ENCODE measurements at places on chromosomes 1 and 21.

- no peak for DNase-seq
Measured at GRCh38 chr1:54583307-54583686, 35.3 kb downstream of the ACOT11 start.

DNA sequence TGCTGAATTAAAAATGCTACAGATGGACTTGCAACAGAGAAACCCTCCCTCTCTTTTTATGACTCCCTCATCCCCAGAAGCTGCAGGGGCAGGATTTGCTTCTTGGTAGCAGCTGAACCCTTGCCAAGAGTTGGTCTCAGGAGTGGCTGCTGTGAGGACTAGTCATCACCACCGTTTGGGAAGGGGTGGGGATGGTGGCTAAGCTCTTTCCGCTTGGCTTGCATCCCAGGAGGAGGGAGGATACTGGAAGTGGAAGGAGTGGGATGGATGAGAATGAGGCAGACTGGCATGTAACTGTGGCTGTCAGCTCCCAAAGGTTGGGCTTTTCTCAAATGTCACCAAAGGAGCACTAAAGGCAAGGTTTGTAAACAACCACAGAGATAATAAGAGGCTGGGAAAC is 50.8 kb upstream of the COL24A1 start:
- DNase-seq = no peak

- no peak for DNase-seq
Measured at GRCh38 chr1:229133151-229133550, 137.8 kb upstream of the RAB4A start.

GRCh38 chr1:226826479-226827261 is 43.7 kb upstream of the PSEN2 start:
- DNase-seq = no peak

- no peak for DNase-seq
Measured at GRCh38 chr1:117173006-117173405, 37.7 kb downstream of the VTCN1 start.

DNA sequence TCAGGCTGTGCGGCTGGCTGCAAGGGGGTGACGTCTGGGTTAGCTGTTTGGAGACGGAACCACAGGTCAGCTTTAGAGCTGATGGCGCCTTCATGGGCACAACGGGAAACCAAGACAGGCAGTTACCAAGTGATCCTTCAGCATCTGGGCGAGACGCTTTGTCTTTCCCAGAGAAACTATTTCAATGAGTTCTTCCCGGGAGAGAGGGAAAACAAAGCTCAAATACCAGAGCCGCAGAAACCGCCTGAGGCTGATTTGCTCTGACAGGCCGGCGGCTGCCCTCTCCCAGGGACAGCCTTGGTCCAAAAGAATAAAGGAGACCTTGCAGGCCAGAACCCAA is 76.5 kb downstream of the CD58 start:
- DNase-seq = no peak

DNA sequence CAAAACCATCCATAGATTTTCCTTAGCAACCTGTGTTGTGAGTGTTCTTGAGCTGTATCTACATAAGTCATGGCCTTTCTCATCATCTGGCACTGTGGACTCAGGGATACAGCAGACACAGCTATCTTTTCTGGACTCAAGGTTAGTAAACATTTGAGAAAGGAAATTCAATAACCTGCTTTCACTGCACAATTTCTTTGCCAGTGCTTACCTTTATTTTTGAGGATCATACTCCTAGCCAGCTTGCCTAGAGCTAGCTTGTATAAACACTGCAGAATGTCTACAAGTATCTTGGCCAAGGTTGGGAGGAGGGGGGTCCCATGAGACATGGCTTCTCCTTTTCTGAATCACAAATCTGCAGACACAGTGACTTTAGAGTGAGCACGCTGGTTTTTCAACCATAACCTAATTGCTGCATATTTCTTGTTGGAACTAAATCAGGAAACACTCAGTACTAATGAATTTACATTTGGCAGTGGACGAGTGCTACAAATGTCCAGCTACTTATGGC is 27.2 kb downstream of the ADAMTS5 start:
- DNase-seq = no peak

DNA sequence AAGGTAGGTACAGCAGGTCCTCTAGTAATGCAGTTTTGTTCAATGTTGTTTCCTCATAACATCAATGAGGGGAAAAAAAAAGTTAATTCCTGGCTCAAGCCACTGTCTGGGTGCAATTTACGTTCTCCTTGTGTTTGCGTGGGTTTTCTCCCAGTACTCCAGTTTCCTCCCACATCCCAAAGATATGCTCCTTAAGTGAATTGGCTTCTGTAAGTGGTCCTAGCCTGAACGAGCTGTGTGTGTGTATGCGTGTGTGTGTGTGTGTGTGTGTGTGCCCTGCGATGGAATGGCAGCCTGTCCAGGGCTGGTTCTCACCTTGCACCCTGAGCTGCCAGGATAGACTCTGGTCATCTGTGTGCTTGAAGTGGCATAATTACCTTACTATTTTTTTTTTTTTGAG is 332.0 kb downstream of the PDE4B start:
- no peak for DNase-seq

- no peak for DNase-seq
Measured at GRCh38 chr1:92362970-92363369, 64.1 kb downstream of the RPAP2 start.

DNA sequence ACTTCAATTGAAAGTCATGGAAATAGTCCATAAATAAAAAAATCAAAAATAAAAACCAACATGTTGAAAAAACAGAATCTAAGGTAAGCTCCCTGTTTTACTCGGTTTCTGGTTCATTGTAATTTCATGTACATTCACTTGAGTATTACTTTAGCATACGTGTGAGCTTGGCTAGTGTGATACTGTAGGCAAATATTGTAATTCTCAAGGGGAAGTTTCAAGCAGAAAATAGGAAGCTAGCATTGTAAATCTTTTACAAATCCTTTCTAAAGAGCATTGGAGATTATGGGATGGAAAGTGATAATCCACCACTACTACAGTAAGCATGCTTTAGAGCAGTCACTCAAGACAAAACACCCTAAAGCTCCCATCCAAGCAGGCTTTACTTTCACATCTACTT is 3.3 kb upstream of the LPAR3 start:
- no peak for DNase-seq

DNA sequence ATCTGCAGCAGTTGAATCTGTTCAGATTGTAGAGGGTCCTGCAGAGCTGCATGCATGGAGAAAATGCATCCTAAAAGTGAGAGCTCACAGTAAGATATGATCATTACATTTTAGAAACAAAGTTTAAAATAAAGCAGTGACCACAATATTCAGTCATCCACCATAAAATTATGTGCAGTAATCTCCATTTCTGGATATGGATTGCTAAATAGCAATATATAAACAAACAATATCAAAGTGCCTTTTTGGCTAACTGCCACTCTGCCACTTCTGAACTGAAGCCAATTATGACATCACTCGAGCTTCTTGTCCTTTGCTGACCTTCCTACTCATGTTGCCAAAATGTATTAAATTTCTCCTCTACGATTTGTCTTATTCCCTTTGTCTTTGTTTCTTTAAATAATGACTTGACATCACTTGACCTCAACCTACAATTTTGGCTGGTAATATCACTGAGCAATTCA is 262.0 kb upstream of the CXADR start:
- DNase-seq = no peak

DNA sequence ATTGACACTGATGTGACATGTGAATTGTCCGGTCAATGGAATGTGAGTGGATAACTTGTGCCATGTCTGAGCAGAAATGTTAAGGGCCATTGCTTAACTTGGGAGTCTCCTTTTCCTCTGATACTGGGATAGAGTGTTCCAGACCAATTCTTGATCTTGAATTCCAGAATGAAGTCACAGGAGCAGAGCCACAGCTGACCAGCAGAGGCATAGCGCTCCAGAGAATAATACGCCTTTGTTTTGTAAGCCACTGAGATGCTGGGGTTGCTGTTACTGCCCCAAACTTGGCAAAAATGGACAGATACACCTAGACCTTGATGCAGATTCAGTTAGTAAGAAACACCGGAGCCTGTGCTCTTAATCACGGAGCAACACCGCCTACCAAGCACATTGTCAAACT is 6.3 kb downstream of the KCNJ6 start:
- no peak for DNase-seq

- DNase-seq = no peak
Measured at GRCh38 chr1:84795966-84796600, 96.9 kb downstream of the LPAR3 start.

DNA sequence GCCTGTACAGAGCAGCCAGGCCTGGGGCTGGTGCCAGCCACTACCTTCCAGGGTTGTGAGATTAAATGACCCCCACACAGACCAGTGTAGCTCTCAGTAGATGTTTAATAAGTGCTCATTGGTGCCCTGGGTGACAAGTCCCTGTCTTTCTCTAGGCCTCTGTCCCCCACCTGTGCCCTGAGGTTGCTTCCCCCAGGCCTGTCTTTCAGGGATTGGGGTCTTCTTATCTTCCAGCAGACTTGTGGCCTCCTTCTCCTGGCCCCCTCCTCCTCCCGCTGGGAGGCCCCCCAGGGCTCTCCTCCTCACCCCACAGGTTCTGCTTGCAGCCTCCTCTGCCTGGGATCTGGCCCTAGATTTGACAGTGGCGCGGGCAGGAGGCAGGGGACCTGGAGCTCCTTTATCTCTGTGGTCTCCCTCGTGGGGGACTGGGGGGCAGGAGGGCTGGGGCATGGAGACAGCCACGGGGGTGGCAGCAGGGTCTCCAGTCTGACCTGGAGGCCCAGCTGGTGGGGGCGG is 40.3 kb downstream of the EPHA2 start:
- no peak for DNase-seq

- DNase-seq = peak; percentile 65
Measured at GRCh38 chr21:45549626-45550463, 7.6 kb upstream of the SLC19A1 start.

GRCh38 chr1:22702296-22703085 is 8.1 kb upstream of the EPHB2 start:
- no peak for DNase-seq

DNA sequence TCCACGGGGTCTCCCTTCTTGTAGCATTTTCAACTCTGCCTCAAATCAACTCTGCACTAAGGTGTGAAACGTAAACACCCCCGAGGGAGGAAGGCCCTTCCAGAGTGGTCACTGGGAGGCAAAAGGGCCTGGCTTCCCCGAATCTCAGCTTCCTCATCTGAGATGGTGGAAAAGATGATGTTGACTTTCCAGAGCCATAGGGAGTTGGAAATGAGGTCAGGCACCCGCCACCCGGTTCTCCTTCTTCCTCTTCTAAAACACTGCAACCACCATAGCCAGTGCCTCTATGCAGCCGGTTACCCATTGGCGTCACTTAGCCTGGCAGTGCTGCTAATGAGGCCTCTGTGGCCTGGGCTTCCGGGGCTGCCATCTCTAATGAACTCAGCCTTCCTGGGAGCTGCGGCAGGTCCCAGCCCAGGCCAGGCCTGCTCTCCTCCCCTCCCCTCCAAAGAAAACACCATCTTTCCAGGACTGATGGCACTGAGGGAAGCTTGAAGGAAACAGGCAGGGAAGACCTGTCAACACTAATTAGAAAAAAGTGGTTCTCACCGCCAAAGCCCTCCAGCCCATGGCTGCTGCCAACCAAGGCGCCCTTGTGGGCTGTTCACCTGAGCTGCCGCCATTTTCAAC is 175.0 kb downstream of the KAZN start:
- DNase-seq = no peak

DNA sequence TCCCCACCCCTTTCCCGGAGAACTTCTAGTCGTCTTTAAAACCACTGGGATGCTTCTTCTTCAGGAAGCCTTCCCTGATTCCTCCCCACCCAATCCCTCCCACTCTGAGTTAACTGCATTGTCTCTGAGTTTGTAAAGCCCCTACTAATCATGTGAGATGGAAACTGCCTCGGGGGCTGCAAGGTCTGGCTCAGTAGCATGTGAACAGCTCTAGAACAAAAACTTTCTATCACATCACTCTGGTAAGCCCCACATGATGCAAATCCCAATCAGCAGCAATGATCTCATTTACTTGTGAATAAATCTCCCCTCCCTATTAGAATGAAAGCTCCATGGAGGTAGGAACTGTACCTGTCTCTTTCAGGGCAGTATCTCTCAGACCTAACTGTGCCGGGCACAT is 141.0 kb upstream of the JUN start:
- no peak for DNase-seq

DNA sequence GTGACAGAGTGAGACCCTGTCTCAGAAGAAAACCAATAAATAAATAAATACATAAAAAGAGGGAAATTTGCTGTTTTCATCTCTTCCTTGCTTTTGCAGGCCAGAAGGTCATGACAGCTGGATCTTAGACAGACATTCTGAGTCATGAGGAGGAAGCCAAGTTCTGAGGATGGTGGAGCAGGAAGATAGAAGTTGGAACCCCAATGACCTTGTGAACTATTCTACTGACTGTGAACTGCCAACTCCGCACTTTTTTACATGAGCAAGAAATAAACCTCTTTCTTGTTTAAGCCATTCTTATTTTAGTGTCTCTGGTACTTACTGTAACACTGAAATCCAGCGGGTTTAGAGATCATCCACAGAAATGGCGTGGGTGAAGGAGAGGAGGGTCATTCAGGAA is 8.5 kb downstream of the CD84 start:
- DNase-seq = no peak

- peak; percentile 57 for DNase-seq
Measured at GRCh38 chr1:155017946-155018316, 15.3 kb downstream of the ZBTB7B start.

DNA sequence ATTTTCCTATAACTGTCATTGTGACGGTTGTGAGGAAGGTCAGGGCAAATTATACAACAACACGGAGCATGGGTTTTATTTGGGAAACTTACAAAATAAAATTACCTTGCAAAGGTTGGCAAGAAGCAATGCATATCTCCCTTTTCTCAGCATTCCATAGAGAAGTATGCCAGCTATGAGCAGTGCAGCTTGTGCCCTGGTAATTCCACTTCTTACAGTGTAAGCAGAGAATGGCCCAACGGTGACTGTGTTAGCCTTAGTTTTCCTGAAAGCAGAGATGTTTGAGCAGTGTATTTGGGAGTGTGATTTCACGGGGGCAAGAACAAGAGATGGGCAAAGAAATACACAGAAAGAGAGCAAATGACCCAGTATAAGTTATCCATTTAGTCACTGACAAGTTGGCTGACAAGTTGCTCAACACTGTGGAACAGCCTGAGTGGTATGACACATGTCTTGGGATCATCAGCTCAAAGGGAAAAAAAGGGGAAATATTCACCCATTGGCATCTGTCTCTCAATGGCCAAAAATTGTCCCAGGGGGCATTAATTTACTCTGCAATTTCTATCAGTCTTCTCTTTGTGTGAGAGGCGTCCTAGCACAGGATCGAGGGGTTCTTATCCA is 210.9 kb upstream of the NRIP1 start:
- no peak for DNase-seq

DNA sequence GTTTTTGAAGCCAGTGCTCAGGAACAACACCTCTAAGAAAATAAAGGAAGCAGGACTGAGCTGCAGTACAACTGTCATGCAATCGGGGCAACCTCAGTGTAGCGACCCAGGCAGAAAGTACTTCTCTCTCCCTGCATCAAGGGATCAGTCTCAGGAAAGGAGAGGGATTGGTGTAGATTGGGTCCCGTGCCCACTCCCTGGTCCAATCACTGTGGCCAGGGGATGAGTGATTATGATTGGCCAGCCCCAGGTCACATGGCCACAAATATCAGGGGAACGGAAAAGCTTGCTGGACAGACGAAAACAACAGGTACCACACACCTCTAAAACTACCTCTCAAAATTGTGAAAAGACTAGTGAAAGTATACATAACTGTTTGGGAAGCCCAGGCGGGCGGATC is 136.2 kb upstream of the F3 start:
- no peak for DNase-seq
